ENCODE measurements at places on chromosomes 4 and X. TPM values are rescaled to one million over a fixed set of nuclear protein-coding genes. Genes with fewer than 3 reads are reported as not detected.

GRCh38 chrX:140500441-140500840 is 4.4 kb downstream of the SOX3 start:
- no peak for DNase-seq

DNA sequence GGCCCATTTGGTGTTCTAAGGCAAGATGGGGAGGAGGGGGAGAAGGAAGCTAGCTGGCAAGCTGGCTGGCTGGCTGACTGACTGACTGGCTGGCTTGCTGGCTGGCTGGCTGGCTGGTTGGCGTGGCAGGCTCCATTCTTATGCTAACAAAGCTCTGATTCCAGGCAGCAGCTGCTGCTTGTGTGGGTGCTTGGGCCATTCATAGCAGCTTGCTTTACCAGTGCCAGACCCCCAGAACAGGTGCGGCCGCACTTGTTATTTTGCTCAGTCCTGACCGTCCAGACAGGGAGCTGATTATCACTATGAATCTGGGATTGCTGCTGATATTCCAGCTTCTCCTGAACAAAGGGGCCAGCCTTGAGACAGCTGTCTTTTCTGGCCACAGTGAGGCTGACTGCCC is 131.2 kb upstream of the PAK3 start:
- no peak for DNase-seq

GRCh38 chr4:172650758-172651530 is 517.7 kb upstream of the GALNT7 start:
- DNase-seq, result no peak

RNF150 gene
- total RNA-seq, result 2.8 TPM

FAM236A gene
- total RNA-seq, result not detected

MID1 gene
- 47.5 TPM for total RNA-seq

TMSB15B gene
- total RNA-seq, result not detected
